Hepatocyte (in vitro differentiated cells): ENCODE measurements at places on chromosomes 3 and 15. TPM values are rescaled to one million over a fixed set of nuclear protein-coding genes. Genes with fewer than 3 reads are reported as not detected.

LXN gene
- 19.6 and 26.6 TPM in 2 replicates for total RNA-seq

DNA sequence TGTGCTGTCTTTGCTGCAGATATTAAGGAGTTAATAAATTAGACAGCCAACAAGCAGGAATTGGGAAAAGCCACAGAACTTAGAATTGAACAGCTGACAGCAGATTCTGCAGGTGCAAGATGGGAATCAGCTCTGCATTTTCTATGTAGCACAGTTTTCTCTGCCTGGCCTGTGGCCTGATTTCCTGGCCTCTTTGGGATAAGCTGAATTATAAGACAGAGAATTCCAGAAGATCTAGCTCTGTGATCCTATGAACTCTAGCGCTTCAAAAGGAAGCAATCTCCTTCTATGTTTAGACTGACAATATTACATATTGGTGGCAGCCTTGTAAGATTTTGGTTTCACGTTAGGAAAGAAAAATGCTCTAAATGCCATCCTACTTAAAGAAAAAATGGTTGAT, 24.0 kb upstream of the SOX2 start:
- no peak for DNase-seq
- peaks cover 26% of the 10 kb centered on the region for H3K27me3 ChIP-seq
- H3K4me3 ChIP-seq: no peak overlapping the region
- H3K4me1 ChIP-seq: no peaks in the 10 kb centered on the region

- H3K4me1 ChIP-seq: no peaks in the 10 kb centered on the region
- no peaks in the 10 kb centered on the region for H3K27me3 ChIP-seq
- no peak for DNase-seq
- H3K36me3 ChIP-seq: no peaks in the 10 kb centered on the region
- no peak overlapping the region for H3K27ac ChIP-seq
These were observed 342.1 kb downstream of the SLC9A9 start for GRCh38 chr3:143506190-143506589.

DNA sequence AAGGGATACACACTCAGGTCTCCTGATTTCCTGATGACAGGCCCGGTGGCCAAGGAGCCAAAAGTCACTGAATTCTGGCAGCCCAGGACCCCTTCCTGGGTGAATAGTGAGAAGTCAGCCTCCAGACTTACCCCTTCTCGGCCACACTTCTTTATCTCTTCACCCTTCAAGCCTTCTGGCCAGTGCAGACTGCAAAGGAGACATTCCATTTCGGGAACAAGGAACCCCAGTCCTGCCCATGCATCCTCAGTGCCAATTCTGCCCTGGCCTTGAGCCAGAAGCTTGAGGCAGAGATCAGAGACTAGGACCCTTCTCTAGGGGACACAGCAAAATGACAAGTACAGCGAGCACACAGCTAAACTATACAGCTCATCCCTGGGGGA, 28.8 kb downstream of the GRAMD2A start:
- H3K4me3 ChIP-seq: no peak overlapping the region
- H3K36me3 ChIP-seq: no peaks in the 10 kb centered on the region
- peak overlapping the region; percentile 81 for H3K27ac ChIP-seq

GRCh38 chr15:43769584-43770228, 7.1 kb downstream of the ELL3 start:
- no peak overlapping the region for H3K4me3 ChIP-seq
- DNase-seq: peak; percentile 69
- H3K27me3 ChIP-seq: no peaks in the 10 kb centered on the region
- no peaks in the 10 kb centered on the region for H3K4me1 ChIP-seq

DNA sequence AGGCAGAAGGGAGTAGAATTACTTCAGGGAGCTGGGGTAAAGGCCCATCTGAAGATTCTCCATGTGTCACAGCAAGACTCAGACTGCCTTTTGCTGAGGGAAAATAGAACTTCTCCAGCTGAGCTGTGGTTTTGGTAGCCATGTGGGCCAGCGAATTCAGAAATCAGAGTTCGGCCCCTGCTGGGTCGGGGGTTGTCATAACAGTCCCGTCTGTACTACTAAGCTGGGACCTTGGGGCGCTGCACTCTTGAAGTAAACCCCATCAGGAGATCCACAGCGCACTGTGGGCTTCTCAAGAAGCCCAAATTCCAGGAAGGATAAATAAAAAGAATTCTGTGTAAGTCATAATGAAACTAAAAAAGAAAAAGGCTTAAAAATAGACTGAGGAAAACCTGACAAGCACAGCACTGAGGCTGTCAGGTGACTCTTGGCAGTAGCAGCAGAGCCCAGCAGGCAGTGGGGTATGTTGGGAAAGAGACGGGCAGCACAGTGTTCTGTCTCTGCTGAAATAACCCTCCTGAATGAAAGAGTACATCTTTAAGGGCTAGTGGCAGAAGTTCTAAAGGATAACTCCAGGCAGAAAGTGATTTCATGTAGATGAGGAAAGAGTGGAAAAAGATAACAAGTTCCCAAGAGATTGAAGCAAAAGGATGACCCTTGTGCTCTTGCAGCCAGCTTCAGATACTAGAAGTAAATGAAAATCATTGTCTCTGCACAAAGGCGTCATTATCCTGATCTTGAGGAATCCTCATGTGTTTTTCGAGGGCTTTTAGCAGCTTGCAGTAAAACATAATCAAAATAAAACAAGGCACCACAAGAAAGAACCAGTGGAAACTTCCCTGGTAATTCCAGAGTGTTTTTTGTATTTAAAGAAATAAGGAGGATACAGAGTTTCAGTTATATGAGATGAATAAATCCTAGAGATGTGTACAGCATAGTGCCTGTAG, 74.5 kb downstream of the RAB7A start:
- no peak overlapping the region for H3K4me3 ChIP-seq
- DNase-seq: no peak
- H3K27me3 ChIP-seq: no peaks in the 10 kb centered on the region
